ENCODE measurements at places on chromosomes 4 and X. TPM values are rescaled to one million over a fixed set of nuclear protein-coding genes. Genes with fewer than 3 reads are reported as not detected.

The SPON2 gene
- total RNA-seq, result 33.8 TPM

The FAM13A gene
- 50.0 TPM for total RNA-seq

The OFD1 gene
- total RNA-seq, result 30.7 TPM

GRCh38 chr4:2322841-2323240 is 60.9 kb upstream of the MXD4 start:
- no peak for DNase-seq

GRCh38 chr4:20395160-20395773 is 143.6 kb downstream of the SLIT2 start:
- no peak for DNase-seq

DNA sequence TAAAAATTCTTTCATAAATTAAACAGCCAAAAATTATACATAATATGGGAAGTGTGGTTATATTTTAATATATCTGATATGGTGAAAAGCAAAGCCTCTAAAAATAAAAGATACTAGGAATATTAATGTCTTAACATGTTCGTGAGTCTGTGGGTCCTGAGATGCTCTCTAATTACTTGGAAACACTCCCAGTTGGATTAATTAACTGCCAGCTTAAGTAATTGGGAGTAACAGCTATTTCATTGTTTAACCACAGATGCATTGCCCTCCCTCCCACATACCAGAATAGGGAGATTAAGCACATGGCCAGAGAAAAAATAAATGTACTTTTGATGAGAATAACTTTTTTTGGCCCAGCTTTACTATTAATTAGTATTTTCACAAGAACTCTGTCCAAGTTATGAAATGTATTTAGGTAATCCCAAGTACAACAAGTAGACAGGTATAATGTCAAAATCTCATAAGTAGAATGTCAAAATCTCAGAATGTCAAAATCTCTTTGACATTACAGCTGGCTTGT is 79.7 kb downstream of the BTC start:
- DNase-seq, result no peak

DNA sequence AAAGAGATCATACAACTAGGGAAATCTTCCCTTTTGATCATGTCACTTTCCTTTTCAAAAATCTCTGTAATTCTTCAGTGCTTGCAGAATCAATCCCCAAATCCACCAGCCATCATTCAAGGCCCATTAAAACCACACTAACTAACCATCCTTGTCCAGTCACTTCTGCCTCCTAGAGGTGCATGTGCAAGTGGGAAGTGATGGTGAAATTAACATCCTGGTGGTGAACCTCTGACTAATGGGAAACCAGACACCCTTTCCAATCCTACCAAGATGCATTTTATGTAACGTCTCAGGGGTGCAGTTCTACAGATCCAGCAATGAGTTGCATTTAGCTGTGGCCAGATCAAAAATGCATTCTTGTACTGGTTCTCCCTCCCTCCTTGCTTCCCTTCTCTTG is 341.8 kb downstream of the RAPGEF2 start:
- DNase-seq, result no peak

DNA sequence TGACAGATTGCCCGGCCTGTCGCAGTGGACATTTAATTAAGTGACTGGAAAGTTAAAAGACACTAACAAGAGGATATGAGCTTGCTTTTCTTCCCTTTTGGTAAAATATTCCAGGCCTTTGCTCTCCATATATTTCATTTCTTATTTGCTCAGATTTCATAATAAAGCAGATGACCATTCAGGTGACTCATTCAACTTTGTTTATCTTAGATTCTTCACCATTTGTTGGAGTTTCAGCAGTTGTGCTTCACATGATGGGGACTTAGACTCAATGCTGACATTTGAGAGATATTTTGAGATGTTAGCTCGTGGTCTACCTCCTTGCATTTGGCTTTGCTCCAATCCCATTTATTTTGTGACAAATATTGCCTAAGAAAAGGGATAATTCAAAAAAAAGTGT is 312.2 kb downstream of the ARHGAP24 start:
- DNase-seq, result no peak

GRCh38 chrX:121000589-121000988 is 15.0 kb upstream of the CT47A1 start:
- no peak for DNase-seq

DNA sequence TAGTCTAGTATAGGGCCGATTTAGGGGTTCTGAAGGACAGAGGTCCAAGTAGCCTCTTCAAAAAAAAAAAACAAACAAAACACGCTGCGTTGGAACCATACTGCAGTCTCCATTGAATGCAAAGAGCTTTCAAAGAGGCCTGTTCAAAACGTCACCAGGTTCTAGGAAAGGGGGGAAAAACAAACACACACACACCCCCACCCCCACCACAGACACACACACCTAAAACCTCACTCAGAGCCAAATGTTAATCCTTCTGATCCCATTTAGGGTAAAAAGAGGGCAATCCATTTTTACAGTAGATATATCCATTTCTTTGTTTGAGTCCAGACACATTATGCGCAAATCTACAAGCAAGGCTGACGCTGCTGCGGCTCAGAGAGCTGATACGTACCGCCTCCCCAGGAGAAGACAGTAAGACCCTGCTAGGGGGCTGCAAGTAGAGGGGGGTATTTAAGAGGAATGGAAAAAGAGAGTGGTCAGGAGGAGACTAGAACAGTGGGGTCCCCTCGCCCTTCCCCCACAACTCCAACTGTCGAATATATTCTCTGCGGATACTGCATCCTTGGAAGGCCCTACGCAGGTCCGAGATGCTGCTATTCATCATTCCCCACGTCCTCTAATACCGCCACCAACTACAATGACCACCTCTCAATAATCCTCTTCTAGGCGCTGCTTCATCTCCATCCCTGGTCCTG is 1.3 kb downstream of the NKRF start:
- no peak for DNase-seq

DNA sequence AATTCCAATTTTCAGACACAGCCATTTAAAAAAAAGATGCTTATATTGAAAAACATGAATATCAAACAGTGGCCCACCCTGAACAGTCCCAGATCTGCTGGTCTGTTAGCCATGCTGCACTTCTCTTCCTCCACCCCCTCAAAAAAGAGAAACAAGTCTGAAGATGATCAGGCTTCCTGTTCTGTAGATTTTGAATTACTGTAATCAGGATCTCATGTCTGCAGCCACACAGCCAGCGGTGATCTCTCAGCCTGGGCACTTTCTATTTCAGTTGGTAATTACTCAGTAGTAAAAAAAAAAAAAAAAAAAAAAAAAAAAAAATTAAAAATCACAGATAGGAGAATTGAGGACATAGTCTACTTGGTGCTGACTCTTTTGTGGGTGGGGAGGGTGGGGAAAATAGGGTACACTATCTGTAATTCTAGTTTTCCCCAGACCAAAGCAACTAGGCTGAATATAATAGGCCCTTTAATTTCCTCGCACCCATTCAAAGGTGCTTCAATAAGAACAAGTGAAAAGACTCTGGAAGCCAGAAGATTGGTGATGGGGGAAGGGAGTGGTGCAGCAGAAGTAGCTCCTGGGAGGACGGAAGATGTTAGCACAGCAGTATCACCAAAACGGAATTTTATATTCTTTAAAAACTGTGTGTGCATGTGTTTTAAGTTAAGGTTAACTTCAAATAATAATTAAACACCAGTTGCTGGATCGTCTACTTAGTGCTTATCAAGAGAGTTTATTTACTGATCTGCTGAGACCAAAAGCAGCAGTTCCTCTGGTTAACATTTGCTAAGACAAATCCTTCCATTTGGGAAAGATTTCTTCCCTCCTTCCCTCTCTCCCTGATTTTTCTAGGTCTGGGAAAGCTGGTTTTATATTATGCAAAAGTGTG is 47.0 kb downstream of the SPRY1 start:
- no peak for DNase-seq
